Astrocyte (in vitro differentiated cells and primary cell): ENCODE measurements at places on chromosomes 5 and 9.
A peak's percentile ranks its signal among the peaks of the same experiment; 100 is the strongest.

GRCh38 chr5:54658010-54658409, 140.5 kb downstream of the SNX18 start:
- DNase-seq, result no peak

DNA sequence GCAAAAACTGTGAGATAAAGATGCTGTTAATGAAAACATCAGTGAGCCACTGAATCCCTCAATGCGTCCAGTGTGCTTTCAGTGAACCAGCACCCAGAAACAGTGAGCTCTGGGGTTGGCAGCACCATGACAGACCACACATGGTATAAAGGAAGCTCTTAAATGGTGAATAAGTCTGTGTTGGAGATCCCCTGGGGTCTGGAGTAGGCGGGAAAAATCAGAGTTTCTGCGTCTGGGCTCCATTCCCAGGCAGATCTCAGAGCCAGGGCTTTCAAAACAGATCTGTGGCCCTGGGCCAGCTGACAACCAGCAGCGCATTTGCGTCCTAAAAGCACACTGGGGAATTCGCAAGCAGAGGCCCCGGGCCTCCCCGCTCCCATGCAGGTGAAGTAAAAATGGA, 233.5 kb downstream of the FRMD3 start:
- peak; percentile 85 for DNase-seq

DNA sequence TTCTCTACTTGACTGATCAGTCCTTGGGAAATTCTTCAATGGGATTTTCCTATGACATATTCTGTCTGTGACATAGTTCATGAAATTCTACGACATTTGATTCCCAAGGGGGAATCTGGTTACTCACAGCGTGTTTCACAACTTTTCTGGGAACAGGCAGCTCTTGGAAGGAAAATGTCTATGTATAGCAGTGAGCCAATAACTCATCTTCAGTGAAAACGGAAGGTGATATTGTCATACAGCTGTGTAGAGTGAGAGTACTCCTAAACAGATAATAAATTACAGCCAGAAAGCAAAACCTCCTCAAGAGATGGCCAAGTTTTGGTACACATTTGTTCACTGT, 91.4 kb downstream of the C9orf152 start:
- peak; percentile 85 for DNase-seq

- no peak for DNase-seq
These were observed 40.3 kb upstream of the TNFAIP8 start for GRCh38 chr5:119315516-119315949.

DNA sequence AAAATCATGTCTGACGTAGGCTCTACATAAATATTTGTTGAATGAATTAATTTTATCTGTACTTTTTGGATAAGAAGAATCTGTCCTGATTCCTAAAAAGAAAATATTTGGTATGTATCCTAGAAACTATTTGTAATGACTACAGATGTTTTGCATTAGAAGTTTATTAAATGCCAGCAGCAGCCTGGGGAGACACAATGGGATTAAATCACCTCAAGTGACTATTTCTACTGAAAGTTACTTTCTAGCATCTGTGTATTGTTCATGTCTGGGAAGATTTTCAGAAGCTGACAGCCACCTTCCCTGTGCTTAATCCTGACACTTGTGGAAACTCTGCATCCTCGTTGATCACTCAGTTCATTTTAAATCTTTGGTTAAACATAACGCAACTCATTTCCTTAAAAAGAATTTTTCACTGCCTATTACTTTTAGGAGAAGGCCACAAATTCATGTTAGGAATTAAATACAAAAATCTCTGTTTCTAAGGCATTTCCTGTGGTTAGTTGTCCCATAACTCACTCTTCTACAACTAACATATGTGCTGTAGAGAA, 209.3 kb upstream of the PPP1R2B start:
- DNase-seq, result peak; percentile 50
